ENCODE measurements at places on chromosomes 1 and 21.

DNA sequence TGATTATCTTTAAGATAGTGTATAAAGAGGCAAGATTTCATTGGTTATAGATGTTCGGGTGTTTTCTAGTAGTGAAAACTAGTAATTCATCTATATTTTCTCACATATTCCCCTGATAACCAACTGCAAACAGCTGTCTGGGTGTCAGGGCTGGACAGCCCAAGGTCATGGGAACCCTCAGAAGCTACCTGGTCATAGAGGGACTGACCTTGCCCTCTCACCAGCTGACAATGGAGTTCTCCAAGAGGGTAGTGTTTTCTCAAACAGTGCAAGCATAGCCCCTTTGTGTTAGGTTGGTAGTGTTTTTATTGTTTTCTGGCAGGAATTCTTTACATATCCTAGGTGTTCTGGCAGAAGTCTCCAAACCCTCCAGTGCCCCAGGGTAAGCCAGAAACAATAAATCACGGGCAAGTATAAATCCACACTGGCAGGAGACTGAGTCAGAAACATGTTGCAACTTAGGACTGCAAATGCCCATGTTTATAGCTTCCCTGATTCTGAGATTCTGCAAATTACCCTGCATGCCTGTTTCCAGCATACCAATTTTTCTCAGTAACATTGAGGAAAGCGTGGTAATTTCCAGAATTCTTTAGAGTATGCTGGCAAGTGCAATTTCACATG, 82.8 kb upstream of the ATP1A1 start:
- DNase-seq = no peak

GRCh38 chr1:56188221-56188620, 391.1 kb downstream of the PLPP3 start:
- no peak for DNase-seq

GRCh38 chr1:117105722-117106121, 15.8 kb downstream of the TRIM45 start:
- no peak for DNase-seq

GRCh38 chr1:209391792-209392191, 191.7 kb upstream of the CAMK1G start:
- no peak for DNase-seq

GRCh38 chr1:227780101-227781044, 35.1 kb upstream of the PRSS38 start:
- peak; percentile 0 for DNase-seq

Measured in thoracic aorta (tissue), 2 donors.